H9 (cell line): ENCODE measurements at places on chromosomes 12 and 14.

- no peak for DNase-seq
These were observed 380.0 kb downstream of the DIO2 start for GRCh38 chr14:79831195-79831892.

DNA sequence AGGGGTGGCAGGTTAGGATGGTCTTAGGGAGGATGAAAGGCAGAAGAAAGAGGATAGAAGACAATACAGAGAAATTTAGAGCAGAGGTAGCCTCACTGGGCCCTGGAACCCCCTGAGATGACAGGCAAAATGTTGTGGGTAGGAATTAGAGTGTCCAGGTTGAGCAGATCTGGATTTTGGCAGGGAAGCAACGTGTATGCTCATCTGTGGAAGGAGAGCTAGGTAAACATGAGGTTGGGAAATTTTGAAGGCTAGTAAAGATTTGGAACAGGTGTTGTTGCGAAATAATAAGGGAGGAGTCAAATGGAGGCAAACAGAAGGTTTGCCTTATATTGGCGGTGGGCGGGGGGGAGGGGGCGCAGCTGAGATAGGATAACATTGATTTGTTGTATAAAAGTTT is 5.3 kb downstream of the HSD17B6 start:
- DNase-seq: no peak

GRCh38 chr12:25051656-25052195 is 102.8 kb upstream of the BCAT1 start:
- no peak for DNase-seq

DNA sequence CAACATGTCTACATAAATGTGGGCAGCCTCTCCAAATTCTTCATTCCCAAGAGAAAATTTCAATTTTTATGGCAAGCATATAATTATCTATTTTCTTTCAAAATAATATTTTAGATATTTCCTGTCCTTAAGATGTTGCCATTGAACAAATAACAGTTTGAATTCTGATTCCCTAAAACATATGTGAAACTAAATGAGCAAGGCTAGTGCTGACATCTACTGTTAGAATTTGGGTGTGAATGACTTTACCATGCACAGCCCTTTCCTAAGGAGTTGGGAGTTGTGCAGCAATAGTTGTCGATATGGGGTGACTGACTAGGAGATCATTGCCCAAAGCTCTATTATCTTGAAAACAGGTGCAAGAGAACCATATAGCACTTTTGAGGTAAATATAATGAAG is 108.2 kb upstream of the SLC38A4 start:
- DNase-seq: no peak

DNA sequence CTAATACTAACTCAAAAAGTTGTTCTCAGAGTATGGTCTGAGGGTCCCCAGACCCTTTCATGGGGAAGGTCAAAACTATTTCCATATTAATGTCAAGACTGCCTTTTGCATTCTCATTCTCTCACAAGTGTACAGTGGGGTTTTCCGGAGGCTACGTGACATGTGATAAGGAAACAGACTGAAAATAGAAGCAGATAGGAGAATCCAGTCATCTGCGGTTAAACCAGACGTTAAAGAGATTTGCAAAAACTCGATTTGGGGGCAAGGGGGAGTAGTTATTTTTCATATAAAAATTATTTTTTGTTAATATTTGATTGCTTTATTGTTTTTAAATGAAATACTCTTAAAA is 1.0 kb upstream of the NAP1L1 start:
- DNase-seq: no peak
